ENCODE measurements at places on chromosomes 2 and 18.
A peak's percentile ranks its signal among the peaks of the same experiment; 100 is the strongest.

DNA sequence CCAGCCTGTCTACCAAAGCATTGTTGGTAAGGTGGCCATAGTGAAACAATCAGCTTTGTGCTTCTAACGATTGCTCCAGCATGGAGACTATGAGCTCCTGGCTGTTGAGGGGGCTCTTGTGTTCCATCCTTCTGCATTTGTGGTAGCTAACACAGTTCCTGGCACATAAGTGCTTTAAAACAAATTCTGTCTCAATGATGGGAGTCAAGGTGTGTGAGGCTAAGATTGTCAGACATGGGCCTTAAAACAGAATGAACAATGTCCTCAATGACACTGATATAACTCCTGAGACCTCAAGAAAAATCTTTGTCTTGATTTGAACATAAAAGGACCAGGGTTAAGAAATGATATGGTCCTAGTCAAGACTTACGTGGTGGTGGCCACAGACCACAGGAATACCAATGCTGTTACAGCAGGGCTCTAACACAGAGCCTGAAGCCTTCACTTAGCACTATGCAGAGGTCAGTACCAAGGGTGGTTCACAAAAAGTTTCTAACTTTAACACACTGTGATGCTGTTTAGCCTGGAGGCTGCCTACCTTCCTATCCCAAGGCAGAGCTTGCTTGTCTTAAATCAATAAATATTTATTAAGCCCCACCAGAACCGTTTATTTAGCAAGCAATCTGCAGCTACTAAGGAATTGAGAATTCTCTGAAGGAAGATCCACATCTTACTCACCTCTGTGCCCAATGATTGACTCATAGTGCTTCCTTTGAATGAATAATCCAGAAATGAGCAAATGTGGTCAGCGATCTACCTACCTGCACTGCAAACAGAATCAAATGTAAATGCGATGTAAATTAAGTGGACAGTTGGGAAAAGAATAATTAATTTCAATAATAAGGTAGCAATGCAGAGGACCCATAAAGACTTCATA is 35.1 kb downstream of the EVA1A start:
- DNase-seq, result no peak

GRCh38 chr2:64291181-64291580 is 147.0 kb upstream of the PELI1 start:
- DNase-seq, result no peak

- no peak for DNase-seq
These were observed 87.2 kb downstream of the SLC5A7 start for GRCh38 chr2:108073415-108074072.

GRCh38 chr2:240895656-240896388 is at the start of gene MAB21L4:
MAB21L4 (minus strand) TSS chr2:240896156; CDS start chr2:240895997, 159 bp downstream.
- no peak for DNase-seq

DNA sequence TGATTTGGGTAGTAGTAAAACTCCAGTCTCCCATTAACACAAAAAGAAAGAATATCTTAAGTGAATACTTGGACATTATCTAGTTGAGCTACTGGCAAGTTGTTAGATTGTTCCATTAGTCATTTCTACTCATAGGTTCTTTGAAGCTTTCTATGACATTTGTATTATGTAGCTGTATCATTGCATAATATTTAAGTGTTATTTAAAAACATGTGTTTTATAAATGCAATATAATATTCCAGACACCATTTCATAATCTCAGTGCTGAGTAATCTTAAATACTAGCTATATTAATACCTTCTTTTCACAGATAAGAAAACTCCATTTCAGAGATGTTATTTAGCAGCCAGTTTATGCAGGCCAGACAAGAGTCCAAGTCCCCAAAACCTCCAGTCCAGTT is 271.9 kb downstream of the NCKAP5 start:
- DNase-seq, result no peak

GRCh38 chr18:36532394-36532793 is 234.9 kb downstream of the FHOD3 start:
- DNase-seq, result no peak

- no peak for DNase-seq
These were observed 121.9 kb upstream of the MSTN start for GRCh38 chr2:190184460-190184859.

DNA sequence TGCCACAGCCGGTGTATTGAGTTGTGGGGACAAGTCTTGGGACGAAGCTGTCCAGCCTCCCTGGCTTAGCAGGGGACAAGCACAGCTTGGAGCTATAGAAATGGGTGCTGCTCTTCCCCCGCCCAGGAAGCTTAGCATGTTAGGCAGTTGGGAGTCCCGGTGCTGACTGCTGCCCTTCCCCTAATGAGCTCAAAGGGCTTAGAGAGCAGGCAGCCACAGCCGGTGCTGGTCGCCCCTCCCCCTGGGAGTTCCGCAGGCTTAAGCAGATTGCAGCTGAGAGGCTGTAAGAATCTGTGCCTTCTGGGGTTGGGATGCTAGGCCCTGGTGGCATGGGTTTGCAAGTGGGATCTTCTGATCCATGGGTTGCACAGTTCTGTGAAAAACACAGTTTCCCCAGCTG is 237.3 kb downstream of the DCDC2C start:
- no peak for DNase-seq

- DNase-seq, result no peak
These were observed 34.5 kb upstream of the GRB14 start for GRCh38 chr2:164655750-164656149.

DNA sequence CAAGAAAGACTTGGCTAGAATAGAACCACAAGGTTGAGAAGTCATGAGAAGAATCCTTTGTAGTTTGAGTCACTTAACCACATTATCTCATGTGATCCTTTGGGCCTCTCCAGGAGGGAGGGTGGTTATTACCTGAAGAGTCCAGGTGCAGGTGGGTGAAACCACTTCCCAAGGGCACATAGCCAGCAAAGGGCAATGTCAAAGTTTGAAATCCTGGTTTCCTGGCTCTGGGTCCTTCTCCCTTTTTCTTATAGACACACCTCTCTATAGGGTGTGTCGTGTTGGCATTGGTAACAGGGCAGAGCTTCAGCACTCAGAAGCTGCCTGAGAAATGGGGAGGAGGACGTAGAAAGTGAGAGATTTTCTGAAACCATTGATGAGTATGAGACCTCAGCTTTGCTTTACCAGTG is 137.9 kb downstream of the MGAT5 start:
- DNase-seq, result no peak

DNA sequence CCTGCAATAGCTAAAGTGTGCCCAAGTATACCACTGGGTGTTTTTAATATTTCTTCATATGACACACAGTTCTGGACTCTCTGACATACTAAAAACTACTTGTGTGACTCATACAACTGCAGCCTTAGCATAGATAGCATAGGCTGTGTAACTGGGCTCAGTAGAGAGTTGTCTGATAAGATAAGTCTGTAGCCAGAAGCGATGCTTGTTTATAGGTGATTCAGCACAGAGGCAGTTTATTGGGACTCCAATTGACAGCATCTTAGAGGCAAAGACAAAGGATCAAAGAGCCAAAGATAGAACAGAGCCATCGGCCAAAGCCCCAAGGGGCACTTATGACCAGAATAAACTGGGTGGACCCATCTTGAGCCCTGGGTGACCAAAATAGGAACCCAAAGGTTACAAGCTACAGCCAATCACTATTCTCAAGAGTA is 42.3 kb downstream of the AAK1 start:
- DNase-seq, result peak; percentile 47

DNA sequence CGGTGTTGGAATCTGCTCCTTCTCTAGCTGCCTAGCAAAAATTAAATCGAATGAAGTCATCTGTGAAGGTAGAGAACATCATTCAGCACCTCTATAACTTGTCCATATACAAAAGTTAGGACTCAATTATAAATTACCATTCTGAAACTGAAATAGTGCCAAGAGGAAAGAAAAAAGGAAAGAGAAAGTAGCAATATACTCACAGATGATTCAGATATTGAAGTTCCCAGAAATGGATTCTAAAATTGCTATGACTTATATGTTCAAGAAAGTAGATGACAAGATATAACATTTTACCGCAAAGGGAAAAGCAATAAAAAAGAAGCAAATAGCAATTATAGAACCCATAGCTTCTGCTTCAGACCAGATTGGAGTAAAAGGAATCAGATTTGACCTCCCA is 333.6 kb upstream of the GYPC start:
- no peak for DNase-seq

- DNase-seq, result no peak
These were observed 910.4 kb upstream of the GYPC start for GRCh38 chr2:125745514-125745913.

GRCh38 chr2:155020246-155020645 is 321.8 kb downstream of the KCNJ3 start:
- no peak for DNase-seq

DNA sequence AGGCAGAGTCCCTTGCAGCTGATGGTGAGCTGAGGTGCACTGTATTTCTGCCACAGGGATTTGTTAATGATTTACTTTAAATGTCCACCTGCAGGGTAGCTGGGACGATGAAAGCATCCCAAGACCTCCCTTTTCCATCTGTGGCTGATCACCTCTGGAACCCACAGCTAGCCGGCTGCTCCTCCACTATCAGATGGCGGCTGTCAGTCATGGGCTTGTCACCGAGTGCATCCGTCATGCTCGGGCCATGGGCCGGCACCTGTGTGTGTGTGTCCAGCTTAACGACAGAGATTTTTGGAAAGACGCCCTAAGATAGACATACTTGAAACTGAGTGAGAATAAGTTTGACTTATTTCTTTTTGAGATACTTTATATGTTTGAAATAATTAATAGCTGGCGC is 235.2 kb downstream of the FAM210A start:
- DNase-seq, result no peak

- no peak for DNase-seq
These were observed 283.6 kb downstream of the RBM43 start for GRCh38 chr2:150978053-150978452.

DNA sequence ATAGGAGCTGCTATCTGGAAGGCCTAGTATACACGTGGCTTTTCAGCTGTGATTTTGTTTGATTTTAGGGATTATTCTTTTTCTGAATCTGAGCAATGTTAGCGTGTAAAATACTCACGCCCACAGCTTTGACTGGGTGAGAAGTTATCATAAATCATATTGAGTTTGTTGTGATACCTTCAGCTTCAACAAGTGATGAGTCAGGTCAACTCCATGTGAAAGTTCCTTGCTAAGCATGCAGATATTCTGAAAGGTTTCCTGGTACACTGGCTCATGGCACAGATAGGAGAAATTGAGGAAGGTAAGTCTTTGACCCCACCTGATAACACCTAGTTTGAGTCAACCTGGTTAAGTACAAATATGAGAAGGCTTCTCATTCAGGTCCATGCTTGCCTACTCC is at the start of gene GKN1:
Gene GKN1, plus strand, starts transcription at position 386 of the 400 bp plus-strand sequence. CDS start 42 bp downstream, outside the sequence.
- no peak for DNase-seq

DNA sequence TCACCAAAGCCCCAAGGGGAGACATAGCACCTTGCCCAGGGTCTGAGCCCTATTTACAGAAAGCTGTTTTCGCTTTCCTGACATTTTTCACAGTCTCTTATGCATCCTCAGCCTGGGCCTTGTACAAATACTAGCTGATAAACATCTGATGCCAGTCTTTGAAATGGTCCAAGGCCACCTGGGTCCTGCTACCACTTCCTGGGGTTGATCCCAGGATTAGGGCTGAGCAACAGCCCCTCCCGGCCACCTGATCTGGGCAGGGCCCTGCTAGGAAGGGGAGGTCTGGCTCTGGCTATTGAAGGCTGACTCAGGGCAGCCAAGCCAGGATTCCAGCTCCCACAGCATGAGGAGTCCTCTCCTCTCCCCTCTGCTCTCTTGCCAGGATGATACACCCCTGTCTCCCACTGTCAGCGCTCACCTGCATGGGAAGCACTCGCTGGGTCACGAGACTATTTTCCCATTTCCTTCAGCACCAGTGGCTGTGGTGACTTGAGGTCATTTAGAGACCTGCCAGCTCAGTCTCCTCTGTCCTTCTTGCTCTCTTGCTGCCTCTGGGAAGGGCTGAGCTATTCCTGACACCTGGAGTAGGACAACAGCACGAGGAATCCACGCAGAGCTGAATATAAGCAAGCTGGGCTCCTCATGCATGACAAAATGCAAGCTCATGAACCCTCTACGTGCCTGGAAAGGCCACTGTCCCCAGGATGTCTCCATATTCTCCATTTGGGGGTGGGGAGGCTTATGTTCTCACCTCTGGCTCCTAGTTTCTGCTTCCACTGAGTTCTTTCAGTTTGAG is 53.0 kb upstream of the LGALSL start:
- no peak for DNase-seq

DNA sequence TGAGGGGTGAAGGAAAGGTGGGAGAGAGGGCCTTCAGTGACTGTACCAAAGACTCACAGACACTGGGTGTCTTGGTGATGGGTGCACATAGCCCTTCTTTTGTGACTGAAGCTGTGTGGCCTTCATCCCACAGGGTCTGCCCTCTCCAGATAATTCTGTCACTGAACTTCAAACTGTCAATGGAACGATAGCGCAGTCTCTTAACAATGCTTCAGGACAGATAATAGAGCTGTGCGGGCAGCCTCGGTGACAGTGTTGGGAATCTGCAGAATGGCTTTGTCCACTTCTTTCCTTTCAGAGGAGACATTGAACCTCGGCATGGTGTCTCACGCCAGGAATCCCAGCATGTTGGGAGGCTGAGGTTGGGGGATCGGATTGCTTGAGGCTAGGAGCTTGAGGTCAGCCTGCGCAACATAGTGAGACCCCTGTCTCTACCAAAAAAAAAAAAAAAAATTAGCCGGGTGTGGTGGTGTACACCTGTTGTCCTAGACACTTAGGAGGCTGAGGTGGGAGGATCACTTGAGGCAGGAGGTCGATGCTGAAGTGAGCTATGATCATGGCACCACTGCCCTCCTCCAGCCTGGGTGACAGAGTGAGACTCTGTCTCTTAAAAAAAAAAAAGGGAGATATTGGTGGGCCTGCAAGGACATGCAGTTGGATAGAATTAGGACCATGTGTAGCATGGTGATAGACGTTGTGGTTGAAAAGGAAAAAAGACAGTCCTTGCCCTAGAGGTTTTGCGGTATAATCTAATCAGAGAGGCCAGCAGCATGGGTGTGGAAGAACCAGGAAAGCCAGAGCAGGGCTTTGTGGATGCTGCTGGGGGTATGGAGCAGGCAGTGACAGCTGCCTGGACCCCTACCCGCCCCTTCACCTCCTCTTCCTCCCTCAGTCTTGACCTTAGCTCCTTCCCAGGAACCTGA is 91.4 kb downstream of the LDLRAD4 start:
- DNase-seq, result no peak

- DNase-seq, result no peak
These were observed 6.2 kb upstream of the ZNF236 start for GRCh38 chr18:76816127-76816526.

DNA sequence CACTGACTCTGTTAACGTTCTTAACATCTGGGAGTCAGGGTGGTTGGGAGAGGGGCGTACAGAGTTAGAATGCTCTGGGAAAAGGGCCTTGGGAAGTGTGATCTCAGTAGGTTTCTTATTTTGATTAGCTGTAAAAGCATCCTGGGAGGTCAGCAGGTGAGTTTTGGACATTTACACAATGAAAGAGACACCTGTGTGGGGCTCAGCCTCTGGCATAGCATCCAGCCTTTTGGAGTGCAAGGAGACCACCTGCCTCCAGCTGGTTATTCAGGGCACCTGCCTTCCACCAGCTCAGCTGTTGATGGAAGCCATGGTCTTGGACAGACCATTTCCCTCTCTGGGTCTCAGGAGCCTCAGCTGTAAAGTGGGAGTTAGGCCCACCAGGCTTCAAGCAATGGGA is 49.7 kb downstream of the ACAA2 start:
- DNase-seq, result no peak

GRCh38 chr2:218256612-218257350 is 4.0 kb upstream of the GPBAR1 start:
- DNase-seq, result no peak

Measured in T-helper 2 cell treated with Interferon-gamma antibody and Interleukin-4, amounts not matched to agents 5 μg/mL and 100 μg/mL, for 36 hours (primary cell).